Activated CD4-positive, CD25-positive, alpha-beta regulatory T cell treated with anti-CD3 and anti-CD28 coated beads, Interleukin-2, amount 50 U/mL, for 72 hours (primary cell): ENCODE measurements at places on chromosomes 1 and 21.

DNA sequence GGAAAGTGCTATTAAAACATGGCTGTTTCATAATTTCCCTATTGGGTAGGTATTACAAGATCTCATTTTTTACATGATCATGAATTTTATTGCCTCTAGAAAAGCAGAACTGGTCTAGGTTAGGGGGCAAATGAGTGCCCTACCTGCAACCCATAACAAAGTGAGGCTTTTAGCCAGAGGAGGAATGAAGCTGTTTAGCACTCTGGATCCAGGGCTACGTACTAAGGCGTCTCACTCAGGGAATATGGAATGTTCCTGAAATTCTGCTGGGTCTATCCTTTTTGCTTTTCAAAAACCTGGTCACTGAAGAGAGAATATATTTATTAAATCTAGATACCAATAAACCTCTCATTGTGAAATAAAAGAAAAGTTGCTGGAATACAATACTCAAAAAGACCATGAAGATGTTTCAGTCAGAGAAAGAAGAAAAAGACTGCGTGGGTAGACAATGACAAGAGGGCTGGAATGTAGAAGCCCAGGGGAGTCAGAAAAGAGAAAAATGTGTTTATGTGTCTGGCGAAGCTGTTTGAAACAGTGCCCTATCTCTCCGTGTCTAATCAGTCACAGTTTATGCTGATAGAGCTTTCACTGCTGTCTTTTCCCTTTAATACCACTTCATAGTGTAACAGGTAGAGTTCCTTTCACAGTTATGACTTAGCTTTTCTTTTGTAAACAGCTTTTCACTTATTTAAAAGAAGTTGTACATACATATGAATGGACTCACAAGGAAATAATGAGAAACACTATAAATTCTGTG is 25.0 kb upstream of the SYDE2 start:
- DNase-seq: no peak

GRCh38 chr21:31386006-31386405 is 41.9 kb upstream of the TIAM1 start:
- DNase-seq: no peak

GRCh38 chr1:244915736-244916135 is 51.4 kb upstream of the HNRNPU start:
- DNase-seq: no peak

- DNase-seq: no peak
Observed at GRCh38 chr1:238281418-238281817, 390.7 kb upstream of the ZP4 start.

- no peak for DNase-seq
Observed at GRCh38 chr1:187840557-187840956, 1011.8 kb downstream of the PLA2G4A start.

DNA sequence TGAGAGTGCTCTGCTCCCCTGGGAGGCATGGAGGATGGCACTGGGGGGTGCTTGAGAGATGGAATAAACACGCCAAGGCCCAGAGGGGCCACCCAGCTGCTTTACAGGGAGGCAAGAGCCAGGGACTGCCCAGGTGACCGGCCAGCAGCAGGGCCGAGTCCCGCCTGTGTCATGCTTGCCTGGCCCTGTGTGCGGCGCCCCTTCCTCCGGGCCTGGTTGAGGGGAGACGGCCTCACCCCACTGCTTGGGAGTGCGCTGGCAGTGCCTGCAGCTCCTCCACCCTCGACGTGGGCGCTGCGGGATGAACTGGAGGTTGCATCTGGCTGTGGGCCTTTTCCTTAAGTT is 33.1 kb upstream of the COL6A2 start:
- DNase-seq: no peak

GRCh38 chr1:233566886-233567285 is 47.0 kb upstream of the KCNK1 start:
- DNase-seq: no peak

GRCh38 chr1:210828996-210829596 is 304.9 kb downstream of the KCNH1 start:
- no peak for DNase-seq

GRCh38 chr21:32392299-32392879 is 423 bp downstream of the URB1 start:
- DNase-seq: no peak

DNA sequence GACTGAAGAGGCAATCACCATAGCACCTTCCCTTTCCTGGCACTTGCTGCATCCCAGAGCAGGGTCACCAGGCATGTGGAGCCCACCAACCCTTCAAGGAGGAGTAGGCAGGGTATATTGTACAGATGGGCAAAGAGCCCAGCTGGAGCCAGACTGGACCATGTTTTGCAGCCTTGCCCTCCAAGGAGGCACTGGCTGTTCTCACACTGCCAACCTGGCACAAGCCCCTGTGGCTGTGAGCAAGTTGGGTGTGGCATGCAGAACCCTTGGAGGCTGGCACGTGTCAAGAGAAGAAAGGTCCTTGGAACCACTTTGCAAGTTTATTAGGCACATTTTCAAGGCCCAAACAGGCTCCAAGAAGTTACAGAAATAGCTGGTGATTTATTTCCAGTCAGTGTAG is 146.4 kb downstream of the FOXD2 start:
- no peak for DNase-seq

GRCh38 chr1:143625886-143626285 is 345.9 kb downstream of the FAM72C start:
- DNase-seq: no peak

DNA sequence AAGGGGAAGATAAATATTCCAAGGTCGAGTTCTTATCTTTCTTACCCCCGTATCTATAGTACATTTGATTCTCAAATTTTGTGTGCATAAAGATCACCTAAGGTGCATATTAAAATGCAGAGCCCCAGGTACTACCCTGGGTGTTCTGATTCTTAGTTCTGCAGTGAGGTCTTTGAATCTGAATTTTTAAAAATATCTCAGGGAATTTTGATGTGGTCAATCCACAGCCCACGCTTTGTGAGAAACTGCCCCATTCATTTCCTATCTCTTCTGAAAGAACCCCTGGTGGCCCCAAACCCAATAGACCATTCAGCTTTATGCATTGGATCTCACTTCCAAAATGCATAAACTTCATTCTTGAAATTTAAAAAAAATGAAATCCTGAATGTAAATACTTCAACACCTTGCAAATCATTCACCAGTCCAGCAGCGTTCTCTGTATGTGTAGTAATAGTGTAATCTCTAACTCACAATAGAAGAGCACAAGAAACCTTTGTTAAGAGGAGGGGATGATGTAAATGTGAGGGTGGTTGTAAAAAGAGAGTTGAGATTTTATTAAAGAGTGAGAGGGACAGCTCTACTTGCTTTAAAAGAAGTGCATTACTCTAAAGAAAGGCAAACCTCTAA is 108.8 kb upstream of the ZP4 start:
- DNase-seq: no peak

- DNase-seq: no peak
Observed at GRCh38 chr1:226487921-226488320, 60.6 kb upstream of the STUM start.

DNA sequence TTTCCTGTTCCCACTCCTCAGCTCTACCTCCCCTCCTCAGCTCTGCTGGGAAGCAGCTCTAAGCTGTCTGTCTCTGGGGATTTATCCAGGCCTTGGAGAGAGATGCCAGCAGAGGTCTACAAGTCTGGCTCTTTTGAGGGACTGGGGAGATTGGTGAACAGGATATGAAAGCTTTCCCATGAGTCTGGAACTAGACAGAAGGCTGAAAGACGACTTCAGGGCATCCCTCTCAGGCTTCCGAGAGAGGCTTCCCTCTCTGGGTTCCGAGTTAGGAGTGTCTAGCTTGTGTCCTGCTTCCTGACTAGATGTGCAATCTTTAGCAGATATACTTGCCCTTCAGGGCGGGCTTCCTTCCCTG is 733 bp downstream of the TMEM35B start:
- DNase-seq: no peak
